ENCODE measurements at places on chromosomes 12 and 14. TPM values are rescaled to one million over a fixed set of nuclear protein-coding genes. Genes with fewer than 3 reads are reported as not detected.

NXPH4 gene
- 0.25 TPM for total RNA-seq

ALDH1L2 gene
- 4.3 TPM for total RNA-seq

TPH2 gene
- not detected for total RNA-seq

HAL gene
- total RNA-seq, result 1.0 TPM

EGLN3 gene
- total RNA-seq, result 50.8 TPM

OR10G2 gene
- not detected for total RNA-seq

SOX5 gene
- 13.0 TPM for total RNA-seq

TMEM179 gene
- total RNA-seq, result 0.64 TPM

USP44 gene
- total RNA-seq, result 0.53 TPM

CDH24 gene
- total RNA-seq, result 4.8 TPM

KCNK10 gene
- total RNA-seq, result 1.7 TPM

ERBB3 gene
- 212 TPM for total RNA-seq

ATP2B1 gene
- 60.2 TPM for total RNA-seq

GAS2L3 gene
- 14.0 TPM for total RNA-seq

TCTN1 gene
- total RNA-seq, result 23.7 TPM

SCNN1A gene
- 386 TPM for total RNA-seq

KLRD1 gene
- total RNA-seq, result 3.6 TPM

PRICKLE1 gene
- 4.4 TPM for total RNA-seq

TSPAN31 gene
- 39.8 TPM for total RNA-seq

NFYB gene
- 18.9 TPM for total RNA-seq

KLRC1 gene
- total RNA-seq, result 3.6 TPM

PLEKHG7 gene
- total RNA-seq, result 2.7 TPM

KCNA1 gene
- not detected for total RNA-seq

PCED1B gene
- 2.9 TPM for total RNA-seq

MMP19 gene
- 5.0 TPM for total RNA-seq

SPX gene
- 0.13 TPM for total RNA-seq

TMEM263 gene
- 38.6 TPM for total RNA-seq

PTPRB gene
- total RNA-seq, result 27.9 TPM

IL31 gene
- total RNA-seq, result not detected

ASIC1 gene
- total RNA-seq, result 9.9 TPM

FAIM2 gene
- total RNA-seq, result 2.5 TPM

TMEM63C gene
- total RNA-seq, result 40.8 TPM

CLEC1B gene
- total RNA-seq, result not detected

SLC38A6 gene
- total RNA-seq, result 13.6 TPM

ESRRB gene
- 0.14 TPM for total RNA-seq

Measured in mucosa of descending colon (tissue), 3 donors.